D721Med (cell line): ENCODE measurements at places on chromosomes 3 and 15.

DNA sequence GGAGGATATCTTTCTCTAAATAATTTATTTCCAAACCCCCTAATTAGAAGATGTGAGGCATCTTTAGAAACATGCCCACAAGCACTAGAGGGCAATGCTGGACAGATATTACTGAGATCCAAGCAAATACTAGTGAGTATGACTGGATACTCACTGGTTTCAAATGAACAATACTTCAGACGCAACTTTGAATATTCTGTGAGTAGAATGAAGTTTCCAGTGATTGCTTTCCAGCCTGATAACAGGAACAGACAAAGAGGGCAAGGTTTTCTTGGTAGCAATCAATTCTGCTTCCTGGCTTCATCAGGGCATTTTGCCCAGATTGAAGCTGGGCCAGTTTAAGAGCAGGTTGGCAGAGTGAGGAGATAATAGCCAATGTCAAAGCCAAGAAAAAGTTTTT is 442.6 kb upstream of the PDZRN3 start:
- no peak for DNase-seq

DNA sequence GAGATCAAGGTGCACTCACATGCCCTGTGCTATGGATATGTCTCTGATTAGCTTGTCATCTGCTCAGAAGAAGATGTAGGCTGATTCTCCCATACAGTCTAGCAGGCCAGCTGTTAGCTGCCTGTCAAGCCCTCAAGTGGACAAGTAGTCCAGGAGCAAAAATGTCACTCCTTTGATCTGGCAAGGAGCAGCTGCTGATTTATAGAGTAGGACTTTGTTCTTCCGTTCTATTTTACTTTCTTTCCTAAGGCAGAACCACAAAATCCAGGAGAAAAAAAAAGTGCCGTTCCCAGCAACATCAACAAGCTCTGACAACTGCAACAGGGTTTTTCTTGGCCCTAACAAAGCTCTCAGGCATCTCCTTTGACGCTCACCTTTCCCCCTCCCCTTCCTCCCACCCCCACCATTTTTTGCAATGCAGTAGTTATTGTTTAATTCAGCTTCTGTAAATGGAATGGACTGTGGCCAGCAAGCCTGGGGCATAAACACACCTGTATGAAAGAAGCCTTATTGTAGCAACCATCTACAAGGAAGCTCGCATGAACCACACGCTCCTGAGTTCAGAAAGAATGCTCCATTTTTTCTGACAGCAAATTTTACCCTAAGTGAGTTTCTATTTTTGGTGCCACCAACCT is 196.3 kb downstream of the MEIS2 start:
- no peak for DNase-seq

DNA sequence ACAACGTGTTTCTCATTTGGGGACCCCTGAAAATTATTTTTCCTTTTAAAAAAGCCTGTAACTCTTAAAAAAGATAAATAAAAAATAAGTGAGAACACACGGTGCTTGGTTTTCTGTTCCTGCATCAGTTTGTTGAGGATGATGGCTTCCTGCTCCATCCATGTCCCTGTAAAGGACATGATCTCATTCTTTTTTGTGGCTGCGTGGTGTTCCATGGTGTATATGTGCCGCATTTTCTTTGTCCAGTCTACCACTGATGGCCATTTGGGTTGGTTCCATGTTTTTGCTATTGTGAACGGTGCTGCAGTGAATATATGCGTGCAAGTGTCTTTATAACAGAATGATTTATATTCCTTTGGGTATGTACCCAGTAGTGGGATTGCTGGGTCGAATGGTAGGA is 2.3 kb downstream of the TSPAN3 start:
- DNase-seq, result no peak

GRCh38 chr3:142588703-142589102 is 7.5 kb upstream of the PLS1 start:
- no peak for DNase-seq

GRCh38 chr3:41794748-41795589 is 166.9 kb downstream of the ULK4 start:
- no peak for DNase-seq

- DNase-seq, result no peak
These were observed 16.9 kb upstream of the CSPG4 start for GRCh38 chr15:75729326-75730069.

DNA sequence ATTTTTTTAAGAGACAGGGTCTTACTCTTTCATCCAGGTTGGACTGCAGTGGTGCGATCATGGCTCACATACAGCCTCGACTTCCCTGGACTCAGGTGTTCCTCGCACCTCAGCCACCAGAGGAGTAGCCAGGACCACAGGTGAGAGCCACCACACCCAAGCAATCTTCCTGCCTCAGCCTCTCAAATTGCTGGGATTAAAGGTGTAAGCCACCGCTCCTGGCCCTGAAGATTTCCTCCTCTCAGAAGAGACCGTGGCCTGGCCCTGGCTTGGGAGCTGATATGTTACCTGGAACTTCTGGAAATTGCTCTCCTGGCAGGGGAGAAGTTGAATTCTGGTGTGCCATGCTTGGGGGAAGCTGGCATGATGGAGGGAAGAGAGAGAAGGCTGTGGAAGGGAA is 36.2 kb downstream of the PPCDC start:
- no peak for DNase-seq

- no peak for DNase-seq
These were observed 221.0 kb upstream of the TPM1 start for GRCh38 chr15:62821384-62822131.

- no peak for DNase-seq
These were observed 24.2 kb upstream of the ERICH6 start for GRCh38 chr3:150727653-150728502.

GRCh38 chr3:126434264-126434590 is 39.5 kb downstream of the CFAP100 start:
- DNase-seq, result no peak

GRCh38 chr15:90986790-90987507 is 7.4 kb downstream of the PRC1 start:
- no peak for DNase-seq

DNA sequence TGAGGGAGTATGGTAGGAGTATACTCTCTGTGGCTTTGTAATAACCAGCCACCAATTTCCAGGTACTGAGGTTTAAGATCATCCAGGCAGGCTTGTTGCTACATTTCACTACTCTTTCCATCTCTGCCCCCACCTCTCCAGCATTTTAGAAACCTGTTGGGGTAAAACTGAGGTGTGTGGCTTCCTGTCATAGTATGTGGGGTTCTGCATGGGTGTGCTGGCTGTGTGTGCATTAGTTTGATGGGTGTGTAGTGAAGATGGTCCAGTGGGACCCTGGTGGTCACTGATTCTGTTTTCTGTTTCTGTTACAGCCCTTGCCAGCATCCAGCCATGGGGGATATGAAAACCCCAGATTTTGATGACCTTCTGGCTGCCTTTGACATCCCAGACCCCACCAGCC is 34.0 kb downstream of the ZNF592 start:
- no peak for DNase-seq

GRCh38 chr3:99659032-99659431 is 20.6 kb downstream of the COL8A1 start:
- DNase-seq, result no peak

DNA sequence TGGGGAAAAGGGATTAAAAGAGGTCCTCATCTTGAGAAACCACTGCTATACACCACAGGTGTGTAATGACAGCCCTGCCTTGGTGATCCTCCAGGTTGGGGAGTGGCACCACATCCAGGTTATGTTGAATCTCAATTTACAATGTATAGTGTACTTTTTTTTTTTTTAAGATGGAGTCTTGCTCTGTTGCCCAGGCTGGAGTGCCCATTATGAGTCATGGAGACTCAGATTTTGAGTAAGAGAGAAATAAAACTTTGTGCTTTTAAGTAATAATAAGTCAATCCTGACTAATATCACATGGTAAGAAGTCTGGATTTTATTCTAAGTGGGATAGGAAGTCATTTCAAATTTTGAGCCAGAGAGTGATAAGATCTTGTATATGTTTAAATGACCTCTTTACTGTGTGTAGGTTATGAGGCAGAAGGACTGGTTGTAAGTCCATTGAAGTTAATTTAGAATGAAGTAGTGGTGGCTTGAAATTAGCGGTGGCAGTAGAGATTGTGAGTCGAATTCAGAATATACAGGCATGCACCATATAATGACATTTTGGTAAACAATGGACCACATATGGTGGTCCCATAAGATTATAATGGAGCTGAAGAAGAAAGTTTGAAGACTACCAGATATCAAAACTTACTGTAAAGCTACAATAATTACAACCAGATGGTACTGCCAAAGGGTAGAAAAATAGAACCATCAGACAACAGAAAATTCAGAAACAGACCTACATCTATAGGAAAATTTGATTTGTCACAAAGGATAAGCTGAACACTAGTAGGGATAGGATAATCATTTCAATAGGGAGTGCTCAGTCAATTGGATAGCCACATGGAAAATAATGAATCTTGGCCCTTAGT is 20.7 kb downstream of the POPDC2 start:
- no peak for DNase-seq

DNA sequence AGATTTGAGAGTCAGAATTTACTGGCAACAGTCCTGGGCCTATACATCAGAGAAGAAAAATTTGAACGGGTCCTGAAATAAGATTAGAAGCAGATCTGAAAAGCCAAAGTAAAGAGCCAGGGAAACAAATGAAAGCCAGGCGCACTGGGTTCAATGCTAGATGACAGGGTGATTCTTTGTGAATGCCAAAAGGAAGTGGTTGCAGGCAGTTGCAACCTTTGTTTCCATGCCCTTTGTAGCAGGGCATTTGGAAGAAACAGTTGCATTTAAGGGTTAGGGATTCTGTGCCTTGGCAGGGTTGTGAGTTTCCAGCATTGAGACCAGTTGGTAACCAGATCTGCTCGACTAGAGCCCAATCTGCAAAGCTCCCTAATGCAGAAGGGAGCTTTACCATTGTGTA is 36.4 kb upstream of the MTHFS start:
- DNase-seq, result no peak

- DNase-seq, result no peak
These were observed 7.1 kb downstream of the CELSR3 start for GRCh38 chr3:48655606-48656005.

GRCh38 chr3:70177881-70178645 is 134.4 kb downstream of the MDFIC2 start:
- DNase-seq, result no peak

DNA sequence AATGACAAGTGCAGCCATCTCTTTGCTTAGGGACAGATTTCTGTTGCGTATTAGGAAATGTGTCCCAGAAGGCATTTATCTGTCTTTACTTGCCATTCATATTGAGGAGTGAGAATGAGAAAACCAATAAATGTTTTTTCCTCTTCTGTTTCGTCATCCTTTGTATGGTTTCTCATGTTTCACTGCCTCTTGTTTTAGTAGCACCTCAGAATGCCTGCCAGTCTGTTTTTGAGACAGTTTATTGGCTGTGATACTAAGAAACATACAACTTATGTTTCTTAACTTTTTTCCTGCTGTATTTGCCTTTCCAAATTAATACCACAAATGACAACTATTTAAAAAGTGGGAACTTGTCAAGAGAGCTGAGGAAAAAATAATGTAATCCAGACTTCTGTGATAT is 390.2 kb upstream of the GOLIM4 start:
- DNase-seq, result no peak

DNA sequence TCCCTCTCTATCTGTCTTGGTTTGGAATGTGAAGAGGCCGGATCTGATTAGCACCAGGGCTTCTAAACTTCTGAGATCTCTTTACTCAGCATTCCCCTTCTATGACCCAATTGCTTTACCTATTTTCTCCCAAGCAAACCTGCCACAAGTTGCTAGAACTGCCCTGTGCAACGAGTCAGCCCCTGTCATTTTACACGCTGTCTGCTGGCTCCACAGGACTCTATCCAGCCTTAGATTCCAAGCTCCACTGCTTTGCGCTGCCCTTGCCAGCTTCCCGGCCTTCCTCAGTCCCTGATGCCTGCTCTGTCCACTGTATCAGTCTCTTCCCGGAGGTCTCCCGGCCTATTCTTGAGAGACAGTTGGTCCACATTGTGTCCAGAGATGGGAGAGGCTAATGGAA is 12.3 kb downstream of the CEP19 start:
- no peak for DNase-seq

GRCh38 chr15:60326824-60327654 is 70.7 kb downstream of the ANXA2 start:
- no peak for DNase-seq

GRCh38 chr3:129732200-129732876 is 125.9 kb upstream of the PLXND1 start:
- DNase-seq, result no peak
